ENCODE measurements at places on chromosomes 2 and 18.
A peak's percentile ranks its signal among the peaks of the same experiment; 100 is the strongest.

DNA sequence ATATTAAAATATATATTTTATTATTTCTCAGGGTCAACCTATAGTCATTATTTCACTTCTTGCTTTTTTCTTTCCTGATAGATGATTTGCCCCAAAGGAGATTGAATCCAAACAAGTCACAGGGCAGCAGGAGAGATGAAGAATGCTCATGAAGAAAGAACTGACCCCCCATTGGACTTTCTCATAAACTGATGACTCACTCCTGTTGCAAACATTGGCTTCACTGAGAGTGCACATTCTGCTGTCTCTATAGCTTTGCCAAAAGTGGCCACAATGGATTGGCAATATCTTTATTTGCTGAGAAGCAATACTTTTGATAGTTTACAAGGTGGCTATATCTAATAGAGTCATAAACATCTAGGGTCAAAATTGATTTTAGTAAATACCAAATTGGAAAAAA is 55.9 kb upstream of the ZNF385B start:
- no peak for DNase-seq

GRCh38 chr2:97678298-97678697 is 8.8 kb downstream of the C2orf92 start:
- DNase-seq, result no peak

GRCh38 chr2:85976106-85976920 is 87.5 kb upstream of the ST3GAL5 start:
- no peak for DNase-seq

- no peak for DNase-seq
These were observed 135.1 kb upstream of the TFPI start for GRCh38 chr2:187689372-187689771.

DNA sequence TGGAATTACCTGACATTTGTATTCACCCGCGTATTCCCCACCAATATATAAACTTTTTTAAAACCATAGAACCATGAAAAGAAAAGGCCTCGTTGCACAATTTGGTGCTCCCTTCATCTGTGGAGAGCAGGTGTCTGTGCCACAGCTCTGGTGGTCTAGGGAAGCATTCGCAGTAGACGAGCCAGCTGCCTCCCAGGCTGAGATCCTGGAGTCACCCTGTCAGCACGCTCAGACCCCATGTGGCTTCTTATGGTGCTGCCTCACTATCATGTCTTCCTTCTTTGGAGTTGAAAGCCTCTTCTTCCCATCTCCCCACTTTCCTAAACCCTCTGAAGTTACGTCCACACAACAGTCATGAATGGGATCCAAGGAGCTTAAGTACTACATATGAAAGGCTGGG is 38.4 kb upstream of the ACKR3 start:
- DNase-seq, result no peak

DNA sequence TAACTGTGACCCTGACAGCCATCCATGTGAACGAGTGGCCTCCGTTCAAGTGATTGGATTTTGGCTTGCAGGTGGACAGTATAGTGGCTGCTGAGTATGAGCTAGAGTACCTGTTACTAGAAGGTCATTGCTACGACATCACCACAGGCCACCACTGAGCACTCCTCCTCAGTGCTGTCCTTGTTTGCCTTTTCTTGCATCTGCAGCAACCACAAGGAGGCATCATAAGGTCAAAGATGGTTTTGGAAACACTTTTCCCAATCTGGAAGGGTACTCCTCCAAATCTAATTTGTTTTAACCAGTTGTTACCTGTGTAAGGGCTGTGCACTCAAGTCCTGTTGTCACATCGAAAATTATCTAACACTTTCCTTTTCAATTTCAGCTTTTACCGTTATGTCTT is 81.2 kb downstream of the UGGT1 start:
- DNase-seq, result peak; percentile 50

DNA sequence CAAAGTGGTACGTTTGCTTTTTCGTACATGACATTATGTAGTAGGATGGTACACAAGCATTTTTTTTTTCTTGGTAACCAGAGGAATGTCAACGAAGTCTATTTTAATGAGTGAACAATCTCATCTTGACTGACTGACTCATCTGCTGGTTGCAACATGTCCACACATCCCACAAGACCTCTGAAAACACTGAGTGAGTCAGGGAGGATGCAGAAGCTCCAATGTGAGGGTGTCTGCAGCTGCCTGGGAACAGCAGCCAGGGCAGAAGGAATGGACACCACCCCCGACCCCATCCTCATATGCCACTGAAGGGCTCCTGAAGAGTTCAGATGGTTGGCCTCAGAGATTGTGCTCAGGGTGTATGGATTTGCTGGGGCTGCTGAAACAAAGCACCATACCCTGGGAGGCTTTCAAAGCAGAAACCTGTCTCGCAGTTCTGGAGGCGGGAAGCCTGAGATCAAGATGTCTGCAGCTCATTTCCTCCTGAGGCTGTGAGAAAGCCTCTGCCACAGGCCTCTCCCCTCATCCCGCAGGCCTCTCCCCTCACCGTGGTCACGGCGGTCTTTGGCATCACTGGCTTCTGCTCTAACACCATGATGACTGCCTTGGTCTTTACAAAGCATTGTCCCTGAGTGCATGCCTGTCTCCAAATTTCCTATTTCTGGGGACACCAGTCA is 124.6 kb downstream of the LRATD1 start:
- DNase-seq, result no peak

DNA sequence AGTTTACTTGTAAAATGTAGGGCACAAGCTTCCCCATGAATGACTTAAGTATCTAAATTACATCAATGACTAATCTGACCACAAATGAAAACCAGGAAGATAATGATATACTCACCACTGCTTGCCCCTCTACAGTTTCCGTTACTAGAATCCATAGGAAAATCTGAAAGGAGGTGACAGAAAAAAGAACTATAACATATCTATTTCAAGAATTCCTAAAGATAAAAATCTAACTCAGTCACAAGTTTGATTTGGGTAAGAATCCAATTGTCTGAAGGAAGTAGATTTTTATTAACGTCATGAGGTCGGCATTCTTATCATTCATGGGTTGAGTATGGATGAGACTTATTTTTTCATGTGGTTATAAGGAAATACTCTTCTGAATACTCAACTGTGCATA is 7.8 kb downstream of the FRZB start:
- DNase-seq, result no peak

DNA sequence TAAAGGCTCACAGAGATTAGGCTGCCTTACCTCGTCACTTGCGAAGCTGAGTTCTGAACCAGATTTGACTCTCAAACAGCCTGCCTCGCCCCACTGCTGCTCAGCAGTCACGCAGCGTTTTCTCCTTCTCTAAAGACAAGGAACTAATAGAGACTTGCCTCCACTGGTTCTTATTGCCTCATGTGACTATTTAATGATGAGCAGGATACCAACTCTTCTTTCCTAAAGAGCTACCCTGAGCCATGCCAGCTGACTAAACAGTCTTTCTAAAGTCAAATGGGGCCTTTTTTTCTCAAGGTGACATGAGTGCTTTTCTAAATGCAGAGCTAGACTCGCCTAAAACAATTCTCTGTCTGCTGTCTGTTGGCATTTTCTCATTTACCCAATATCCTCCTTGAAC is 147.5 kb downstream of the NCKAP5 start:
- DNase-seq, result no peak

DNA sequence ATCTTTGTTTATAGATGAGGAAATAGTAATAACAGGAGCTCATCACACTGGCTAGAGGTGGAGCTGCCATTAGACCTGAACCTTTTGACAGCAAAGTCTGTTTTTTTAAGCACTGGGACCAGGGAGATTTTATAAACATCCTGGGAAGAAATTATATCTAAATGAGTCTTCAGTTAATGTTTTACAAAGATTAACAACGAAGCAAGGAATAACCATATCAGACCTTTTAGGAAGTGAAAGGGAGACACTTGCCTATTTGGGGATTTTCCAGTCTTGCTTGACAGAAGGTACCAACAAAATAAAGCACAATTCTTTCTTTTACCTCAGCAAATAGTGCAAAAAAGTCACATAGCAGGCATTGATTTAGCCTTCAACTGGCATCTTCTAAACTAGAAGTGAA is 777.0 kb downstream of the CPS1 start:
- no peak for DNase-seq

DNA sequence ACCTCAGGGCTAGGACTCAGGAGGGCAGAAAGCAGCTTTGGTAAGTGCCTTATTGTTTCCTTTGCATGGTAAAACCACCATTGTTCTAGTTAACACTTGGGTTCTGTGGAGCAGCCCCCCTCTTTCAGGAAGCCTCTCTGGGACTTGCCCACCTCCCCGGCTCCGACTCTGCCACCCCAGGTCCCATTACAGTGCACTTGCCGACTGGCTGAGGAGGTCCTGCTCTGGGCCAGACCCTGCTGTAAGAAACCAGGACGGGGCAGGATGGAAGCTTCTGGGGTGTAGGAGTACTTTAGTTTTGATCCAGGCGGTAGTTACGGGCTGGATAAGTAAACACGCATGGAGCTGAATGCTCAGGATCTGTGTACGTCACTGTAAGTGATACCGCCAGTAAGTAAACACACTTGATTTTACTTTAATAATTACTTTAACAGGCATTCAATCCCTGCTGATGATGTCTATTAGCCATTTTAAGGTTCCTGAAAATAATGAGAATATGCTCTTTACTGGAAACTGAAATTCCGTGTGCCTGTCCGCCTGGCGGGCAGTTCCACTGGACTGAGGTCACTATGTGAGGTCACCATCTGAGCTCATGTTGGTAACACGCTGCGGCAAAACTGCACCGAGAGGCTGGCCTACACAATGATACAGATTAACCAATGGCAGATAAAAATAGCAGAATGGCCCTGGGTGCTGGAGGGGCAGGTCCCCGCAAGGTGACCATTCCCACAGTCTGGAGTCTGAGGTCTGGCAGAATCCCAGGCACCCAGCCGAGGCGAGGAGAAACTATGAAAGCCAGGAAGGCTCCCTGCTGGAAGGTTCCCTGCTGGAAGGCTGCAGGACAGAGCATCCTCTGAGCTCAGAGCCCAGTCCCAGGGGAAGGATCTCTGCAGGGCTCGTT is 25.2 kb downstream of the HS1BP3 start:
- no peak for DNase-seq

- no peak for DNase-seq
These were observed 123.8 kb upstream of the PKDCC start for GRCh38 chr2:41924024-41924423.

DNA sequence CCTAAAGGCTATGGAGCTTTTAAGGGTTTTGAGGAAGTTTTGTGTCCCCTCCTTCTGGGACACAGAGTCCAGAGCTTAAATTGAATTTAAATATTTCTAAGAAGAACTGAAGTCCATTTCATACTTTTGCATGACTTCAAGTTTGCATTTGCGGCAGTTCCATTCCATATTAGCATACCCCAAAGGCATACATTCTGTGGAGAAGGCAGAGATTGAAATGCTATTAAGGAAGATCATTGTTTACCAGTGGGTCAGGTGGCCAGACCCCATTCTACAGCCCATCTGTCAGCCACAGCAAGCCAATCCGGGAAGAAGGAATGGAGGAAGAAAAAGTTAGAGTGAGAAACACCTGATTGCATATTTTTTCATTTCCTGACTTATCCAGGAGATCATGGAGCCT is 75.0 kb downstream of the DNAH7 start:
- DNase-seq, result no peak

- DNase-seq, result no peak
These were observed 140.5 kb downstream of the ZFP36L2 start for GRCh38 chr2:43085929-43086328.

GRCh38 chr18:7927119-7927518 is 360.0 kb downstream of the PTPRM start:
- DNase-seq, result no peak

GRCh38 chr2:1236606-1237005 is 176.7 kb upstream of the TPO start:
- DNase-seq, result no peak

- no peak for DNase-seq
These were observed 48.6 kb downstream of the DDX1 start for GRCh38 chr2:15640261-15640711.

DNA sequence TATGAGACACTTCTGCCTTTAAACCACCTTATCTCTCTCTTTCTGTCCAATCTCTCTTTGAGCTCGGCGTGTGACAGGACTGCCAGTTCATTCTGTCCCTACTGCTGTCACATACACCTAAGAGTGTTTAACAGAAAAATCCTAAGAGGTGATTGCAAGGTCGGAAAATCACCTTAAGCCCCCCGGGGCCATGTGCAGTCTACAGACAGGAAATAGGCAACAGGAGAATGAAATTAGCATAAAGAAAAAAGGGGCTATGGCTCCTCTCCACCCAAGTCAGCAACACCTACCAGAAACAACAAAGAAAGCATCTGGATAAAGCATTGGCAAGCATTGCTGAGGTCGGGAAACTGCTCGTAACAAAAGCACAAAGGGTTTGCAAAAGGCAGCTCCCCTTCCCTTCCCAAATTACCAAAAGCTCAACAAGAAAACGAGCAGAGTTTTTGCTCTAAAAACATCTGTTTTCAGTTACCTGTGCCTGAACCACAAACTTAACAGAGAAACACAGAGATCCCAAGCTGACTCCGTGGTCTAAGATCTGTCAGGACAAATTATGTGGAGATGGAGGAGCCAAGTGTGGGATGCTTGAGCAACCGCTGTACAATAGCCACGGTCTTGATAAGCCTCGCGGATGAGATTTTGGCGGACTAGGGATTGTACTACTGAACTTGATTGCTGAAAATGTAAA is 30.4 kb downstream of the ANKRD44 start:
- DNase-seq, result no peak

- no peak for DNase-seq
These were observed 57.2 kb upstream of the SLC1A4 start for GRCh38 chr2:64932116-64932370.

DNA sequence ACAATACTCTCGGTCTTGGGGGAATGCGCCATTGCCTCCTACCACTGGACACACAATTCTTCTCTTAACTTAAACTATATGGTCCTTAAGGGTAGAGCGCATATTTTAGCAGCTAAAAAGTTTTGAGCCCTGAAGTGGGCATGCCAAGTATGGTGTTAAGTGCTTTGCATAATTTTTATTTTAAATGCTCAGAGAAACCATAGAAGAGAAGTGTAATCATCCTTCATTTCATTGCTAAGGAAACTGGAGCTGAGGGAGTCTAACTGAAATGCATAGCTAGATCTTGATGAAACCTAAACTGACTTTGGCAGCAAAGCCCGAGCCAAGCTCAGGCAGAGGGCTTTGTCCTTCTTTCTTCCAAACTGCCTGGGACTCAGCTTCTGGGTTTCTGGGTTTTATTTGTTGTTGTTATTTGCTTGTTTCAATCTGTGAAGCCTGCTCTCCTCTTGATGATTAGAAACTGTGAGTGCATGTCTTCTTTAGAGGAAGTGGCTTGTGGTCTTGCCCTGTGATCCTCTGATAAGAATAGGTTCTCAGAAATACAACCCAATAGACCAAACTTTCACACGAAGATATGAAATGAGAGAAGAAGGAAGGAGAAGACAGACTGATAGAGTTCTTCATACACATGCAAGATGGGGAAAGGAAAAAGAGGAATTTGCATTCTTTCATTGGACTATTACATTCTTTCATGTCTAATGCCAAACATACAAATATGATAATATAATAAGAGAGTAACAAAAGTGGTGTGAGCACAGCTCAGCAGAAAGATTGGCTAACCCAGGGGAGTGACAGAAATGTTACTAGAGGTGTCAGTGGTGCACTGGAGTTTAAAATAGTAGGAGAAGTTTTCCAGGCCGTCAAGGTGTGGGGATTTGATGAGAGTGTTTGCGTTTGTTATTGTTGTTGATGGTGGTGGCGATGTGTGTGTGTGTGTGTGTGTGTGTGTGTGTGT is 7.5 kb upstream of the RNF144A start:
- DNase-seq, result no peak
